ENCODE measurements at places on chromosomes 5 and 9. TPM values are rescaled to one million over a fixed set of nuclear protein-coding genes. Genes with fewer than 3 reads are reported as not detected.

The MSX2 gene
- total RNA-seq, result not detected

The SLC1A1 gene
- 8.3 TPM for total RNA-seq

The STPG3 gene
- total RNA-seq, result not detected

GRCh38 chr9:100170085-100170484 lies 71.0 kb downstream of the INVS start:
- peak; percentile 35 for DNase-seq

GRCh38 chr5:107893642-107894041 lies 222.9 kb upstream of the EFNA5 start:
- peak; percentile 81 for DNase-seq

DNA sequence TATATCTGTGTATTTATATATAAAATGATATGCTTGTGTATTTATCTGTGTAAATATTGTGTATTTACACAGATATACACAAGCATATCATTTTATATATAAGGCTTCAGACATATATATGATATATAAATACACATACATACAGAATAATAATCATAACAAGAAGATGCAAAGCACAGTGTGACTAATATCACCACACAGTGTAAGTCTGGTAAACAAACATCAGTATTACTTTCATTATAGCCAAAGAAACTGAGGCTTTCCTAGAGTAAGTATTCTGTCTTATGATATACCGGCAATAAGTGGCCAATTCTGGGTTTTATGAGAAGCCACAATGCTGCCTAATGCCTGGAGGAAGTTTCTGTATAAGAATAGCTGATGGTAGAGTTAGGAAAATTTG lies 29.9 kb upstream of the RAPGEF6 start:
- no peak for DNase-seq

All from endothelial cell of umbilical vein (primary cell).